ENCODE measurements at places on chromosomes 2 and 18.

GRCh38 chr2:184727813-184728212, 129.5 kb downstream of the ZNF804A start:
- no peak for DNase-seq

DNA sequence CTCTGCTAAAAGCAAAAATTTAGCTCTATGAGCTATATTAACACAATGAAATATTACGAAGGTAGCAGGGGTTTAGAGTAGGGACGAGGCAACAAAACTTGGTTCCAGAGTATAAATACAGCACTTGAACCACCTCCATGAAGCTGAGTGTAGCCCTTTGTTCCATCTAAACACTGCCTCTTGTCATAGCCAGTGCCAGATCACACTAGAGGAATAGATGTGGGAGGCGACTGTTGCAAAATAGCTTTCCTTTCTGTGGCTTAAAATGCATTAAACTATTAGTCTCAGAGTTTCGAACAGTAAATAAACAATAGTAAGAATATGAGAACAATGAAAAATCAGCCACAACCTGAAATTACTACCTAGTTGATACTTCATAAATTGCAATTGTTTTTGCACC, 29.8 kb downstream of the PIEZO2 start:
- no peak for DNase-seq

- no peak for DNase-seq
These were observed 79.3 kb downstream of the TXNL1 start for GRCh38 chr18:56559044-56559443.

- no peak for DNase-seq
These were observed 20.8 kb upstream of the MLPH start for GRCh38 chr2:237466211-237466610.

- DNase-seq: no peak
These were observed 66.8 kb upstream of the SALL3 start for GRCh38 chr18:78912844-78913243.

DNA sequence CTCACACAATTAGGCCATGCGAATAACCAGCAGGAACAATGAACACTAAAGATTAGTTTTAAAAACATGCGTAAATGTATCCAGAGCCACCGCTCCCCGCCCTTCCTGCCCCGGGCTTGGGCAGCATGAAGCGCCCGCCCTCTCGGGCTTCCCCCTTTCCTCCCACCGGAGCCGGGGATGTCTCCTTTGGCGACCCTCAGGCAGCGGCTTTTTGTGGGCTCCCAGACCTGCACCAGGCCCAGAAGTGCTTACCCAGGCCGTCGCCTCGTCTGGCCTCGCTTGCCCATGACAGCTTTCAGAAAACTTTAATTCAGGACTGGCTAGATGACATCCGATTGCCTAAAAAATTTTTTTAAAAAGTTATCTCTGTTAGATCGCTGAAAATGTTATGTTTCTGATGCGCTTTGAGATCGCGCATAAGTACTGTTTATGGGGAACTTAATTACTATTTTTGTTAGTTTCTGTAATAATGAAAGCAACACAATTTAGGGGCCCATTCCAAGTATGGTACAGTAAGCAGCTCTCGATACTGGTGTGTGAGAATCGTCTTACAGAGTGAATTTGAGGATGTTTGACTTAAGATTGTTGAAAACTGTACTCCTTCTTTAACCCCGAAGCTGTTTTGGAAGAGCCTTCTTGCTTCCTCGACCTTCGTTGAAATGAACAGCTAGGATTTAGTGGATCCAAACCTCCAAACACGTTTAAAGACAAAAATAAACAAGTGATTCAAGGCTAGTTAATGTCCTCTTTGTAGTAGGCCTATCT, 1.1 kb downstream of the MAP3K20 start:
- peak; percentile 61 for DNase-seq

DNA sequence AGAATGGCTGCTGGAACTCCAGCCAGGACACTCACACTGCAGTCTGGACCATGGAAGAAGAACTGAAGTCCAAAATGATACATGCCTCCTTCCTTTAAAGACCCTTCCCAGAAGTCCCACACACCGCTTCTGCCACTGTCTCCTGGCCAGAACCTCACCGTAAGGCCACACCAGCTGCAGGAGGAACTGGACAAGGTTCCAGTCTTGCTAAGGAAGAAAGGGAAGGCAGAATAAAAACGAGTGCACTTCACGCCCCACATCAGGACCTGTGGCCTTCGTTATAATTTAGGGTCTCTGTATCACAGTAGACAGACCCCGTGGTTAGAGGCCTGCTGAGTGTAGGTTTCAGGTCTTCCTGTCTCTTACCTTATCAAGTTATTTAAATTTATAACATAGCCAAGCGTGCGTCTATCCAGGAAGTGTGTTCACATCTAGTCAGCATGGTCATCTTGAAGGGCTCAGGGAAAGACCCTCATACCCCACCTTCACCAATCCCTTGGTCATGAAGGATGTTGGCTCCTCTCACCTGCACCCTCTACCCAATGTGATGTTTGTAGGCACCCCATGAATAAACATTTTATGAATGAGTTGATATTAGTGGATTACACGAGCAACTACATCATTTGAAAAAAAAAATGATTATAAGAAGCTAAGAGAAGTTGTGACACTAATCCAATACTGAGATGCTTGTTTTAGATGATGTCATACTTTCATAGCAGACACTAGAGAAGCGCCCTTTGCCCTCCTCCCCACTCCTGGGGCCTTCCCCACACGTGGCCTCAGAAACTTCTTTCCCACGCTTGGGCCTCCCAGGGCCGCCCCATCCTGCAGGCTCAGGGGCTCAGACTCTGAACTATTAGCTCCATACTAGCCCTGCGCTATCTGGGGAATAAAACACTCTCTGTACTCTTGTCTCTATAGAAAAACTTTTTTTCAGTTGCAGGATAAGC, 157.6 kb downstream of the FAM210A start:
- DNase-seq: no peak
